ACHN (cell line): ENCODE measurements at places on chromosomes 2 and 18.

- peak; percentile 90 for DNase-seq
Observed at GRCh38 chr2:204691911-204692510, 146.7 kb downstream of the PARD3B start.

DNA sequence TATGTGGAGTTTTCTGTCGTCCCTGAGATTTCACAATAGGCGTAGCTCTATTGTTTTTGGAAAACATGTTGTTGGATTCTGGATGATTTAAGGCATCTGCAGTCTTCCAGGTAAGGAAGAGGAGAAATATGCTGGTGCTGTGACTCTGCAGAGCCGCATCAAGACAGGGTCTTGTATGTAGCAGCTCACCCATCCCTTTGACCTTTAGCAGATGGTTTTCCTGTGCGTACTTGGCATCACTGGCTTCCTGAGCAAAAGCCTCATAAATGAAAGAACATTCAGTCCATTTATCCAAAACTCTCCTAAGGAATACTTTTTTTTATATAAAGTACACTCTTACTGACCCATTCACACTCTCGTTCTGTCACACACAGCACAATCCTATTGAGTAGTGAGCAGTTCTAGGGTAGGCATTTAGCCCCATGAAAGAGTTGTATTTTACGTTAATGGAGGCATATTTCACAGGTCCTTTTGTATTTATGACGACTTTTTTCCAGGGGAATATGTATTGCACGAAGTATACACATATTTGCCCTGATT lies 443.9 kb downstream of the STK39 start:
- DNase-seq = no peak

DNA sequence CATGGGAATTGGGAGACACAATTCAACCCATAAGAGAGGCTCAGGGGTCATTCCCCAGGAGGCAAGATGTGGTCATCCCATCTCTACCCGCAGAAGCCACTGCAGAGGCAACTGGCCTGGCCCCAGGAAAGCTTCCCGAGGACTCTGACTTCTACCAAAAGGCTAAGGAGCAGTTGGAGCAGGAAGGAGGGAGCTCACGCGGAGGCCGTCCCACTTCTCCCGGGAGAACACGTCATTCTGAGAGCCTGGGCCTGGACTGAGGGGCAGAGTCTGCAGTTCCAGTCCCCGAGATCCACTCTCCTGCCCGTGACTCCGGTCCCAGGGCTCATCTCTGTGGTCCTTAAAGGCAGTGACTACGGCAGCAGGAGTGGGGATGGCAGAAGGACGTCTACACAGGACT lies 69.0 kb upstream of the TAF1B start:
- no peak for DNase-seq

DNA sequence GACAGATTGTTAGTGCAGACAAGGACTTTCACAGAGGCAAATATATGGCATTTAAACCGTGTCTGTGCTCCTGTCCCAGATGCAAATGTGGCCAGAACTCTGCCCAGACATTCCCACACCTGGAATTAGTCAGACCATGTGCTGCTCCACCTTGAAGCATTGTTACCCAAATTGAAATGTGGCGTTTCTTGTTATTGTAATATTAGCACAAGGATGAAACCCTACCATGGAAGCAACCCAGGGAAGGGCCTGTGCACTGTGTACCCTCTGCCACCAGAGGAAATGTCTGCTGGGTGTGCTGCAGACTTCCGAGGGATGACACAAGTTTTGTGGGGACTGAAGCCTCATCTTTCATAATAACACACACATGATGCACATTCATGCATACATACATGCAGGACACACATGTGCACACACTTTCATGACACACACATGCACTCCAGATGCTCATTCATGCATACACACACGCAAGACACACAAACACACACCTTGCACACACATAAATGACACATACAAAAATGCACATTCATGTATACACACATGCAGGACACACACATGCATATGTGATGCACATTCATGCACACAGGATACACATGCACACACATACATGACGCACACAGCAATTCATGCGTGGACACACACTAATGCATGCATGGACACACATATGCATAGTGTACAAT lies 133.2 kb upstream of the SNTG2 start:
- DNase-seq = no peak

GRCh38 chr2:151302404-151302803 lies 12.9 kb upstream of the NMI start:
- peak; percentile 20 for DNase-seq

- no peak for DNase-seq
Observed at GRCh38 chr2:152890736-152891135, 172.3 kb downstream of the ARL6IP6 start.

GRCh38 chr2:231455222-231455621 lies 9.1 kb downstream of the NCL start:
- DNase-seq = no peak

DNA sequence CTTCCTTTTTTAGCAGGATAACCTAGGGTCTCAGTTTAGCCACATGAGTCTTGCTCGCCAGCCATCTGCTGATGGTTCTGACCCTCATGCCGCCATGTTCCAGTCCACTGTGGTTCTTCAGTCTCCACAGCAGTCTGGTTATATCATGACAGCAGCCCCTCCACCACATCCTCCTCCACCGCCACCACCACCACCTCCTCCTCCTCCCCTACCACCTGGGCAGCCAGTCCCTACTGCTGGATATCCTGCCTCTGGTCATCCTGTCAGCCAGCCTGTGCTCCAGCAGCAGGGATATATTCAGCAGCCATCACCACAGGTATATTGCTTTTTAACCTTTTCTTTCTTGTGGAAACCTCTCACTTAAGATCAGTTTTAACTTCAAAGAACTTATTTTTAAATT lies 89.9 kb upstream of the UBXN4 start:
- no peak for DNase-seq

GRCh38 chr2:144372410-144373080 lies 147.4 kb downstream of the ZEB2 start:
- no peak for DNase-seq

- no peak for DNase-seq
Observed at GRCh38 chr2:120538691-120539423, 192.9 kb downstream of the INHBB start.

GRCh38 chr2:33214436-33214835 lies 262.0 kb upstream of the RASGRP3 start:
- DNase-seq = no peak

DNA sequence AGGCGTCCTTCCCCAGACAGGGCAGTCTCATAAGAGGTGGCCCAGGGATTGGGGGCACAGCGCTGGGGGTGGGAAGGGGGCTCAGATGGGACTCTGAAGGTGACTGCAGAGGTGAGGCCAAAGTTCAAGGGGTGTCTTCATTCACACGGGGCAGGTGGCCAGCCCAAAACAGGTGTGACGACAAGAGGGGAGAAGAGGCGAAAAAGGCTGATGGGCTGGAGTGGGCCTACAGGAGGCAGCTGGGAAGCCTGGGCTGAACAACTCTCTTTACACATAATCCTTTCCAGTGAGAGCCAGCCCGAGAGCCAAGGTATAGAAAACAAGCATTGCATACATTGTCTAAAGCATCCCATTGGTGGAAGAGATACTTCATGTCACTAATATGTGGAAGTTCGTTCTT lies 130.9 kb upstream of the ASB18 start:
- DNase-seq = no peak

DNA sequence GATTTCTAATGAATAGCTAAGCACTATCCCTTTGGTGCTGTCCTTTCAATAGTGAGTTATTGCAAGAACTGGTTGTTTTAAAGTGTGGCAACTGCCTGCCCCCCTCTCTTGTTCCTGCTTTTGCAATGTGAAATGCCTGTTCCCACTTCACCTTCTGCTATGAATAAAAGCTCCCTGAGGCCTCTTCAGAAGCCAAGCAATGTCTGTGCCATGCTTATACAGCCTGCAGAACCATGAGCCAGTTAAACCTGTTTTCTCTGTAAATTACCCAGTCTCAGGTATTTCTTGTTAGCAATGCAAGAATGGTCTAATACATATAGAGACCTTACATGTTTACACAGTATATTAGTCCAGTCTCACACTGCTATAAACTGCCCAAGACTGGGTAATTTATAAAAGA lies 15.0 kb upstream of the METTL21A start:
- no peak for DNase-seq

- DNase-seq = no peak
Observed at GRCh38 chr2:222656526-222657446, 894 bp upstream of the FARSB start.

DNA sequence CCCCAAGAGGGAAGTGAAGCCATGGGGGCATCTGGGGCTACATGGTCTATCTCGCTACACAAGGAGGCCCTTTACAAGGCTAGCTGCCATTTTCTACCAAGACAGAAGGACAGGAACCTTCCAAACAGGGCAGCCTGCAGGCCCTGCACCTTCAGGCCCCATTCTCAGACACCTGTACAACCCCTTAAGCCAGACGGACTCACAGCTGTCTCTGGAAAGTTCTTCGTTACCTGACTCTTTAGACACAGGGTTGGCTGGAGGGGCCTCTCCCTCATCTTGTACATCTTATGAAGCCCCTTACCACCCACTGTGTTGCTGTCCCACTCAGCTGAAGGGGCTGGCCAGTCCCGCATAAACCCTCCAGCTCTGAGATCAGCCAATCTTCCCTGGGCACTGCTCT lies 17.2 kb downstream of the TMEM127 start:
- no peak for DNase-seq

DNA sequence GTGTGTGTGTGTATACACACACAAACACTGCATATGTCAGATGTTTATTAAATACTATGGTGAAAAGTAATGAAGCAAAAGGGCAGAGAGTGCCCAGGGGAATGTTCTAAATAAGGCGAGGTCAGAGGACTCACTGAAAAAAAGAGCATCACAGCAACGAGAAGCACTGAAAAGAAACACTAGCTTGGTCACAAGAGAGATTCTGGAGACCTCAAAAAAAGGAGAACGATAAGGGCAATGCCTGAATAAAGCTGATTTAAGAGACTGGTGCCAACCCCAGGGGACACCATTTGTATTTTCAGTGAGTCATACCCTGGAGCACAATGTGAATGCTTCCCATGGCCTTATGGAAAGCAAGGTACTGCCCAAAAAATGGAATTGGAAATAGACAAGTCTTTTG lies 14.5 kb downstream of the SLC40A1 start:
- no peak for DNase-seq

DNA sequence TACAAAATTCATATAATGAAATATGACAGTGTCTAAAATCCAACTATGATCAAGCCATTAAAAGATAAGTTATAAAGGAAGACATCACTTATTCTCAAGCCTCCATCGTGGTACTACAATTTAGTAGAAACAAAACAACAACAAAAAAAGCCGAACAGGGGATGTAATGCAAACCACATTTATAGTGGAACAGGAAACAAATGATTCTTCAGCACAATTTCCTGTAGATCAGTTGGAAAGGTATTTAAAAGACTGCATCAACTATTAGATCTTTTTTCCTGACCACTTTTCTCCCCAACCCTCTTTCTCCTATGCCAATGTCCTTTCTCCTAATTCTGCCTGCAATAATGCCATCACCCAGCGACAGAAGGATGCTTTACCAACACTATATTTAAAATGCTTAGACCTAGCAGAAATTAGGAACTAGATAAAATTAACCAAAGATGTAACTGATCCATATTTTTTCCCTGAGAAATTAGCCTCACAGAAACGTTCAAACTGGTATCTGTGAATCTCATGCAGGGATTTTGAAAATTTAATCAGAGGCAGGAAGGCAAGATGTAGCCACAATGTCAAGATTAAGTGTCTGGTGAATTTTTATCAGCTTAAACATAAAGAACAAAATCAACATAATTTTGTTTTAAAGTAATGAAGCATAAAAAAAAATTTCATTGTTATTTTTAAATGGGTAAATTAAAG lies 271.4 kb downstream of the TCF4 start:
- DNase-seq = no peak

DNA sequence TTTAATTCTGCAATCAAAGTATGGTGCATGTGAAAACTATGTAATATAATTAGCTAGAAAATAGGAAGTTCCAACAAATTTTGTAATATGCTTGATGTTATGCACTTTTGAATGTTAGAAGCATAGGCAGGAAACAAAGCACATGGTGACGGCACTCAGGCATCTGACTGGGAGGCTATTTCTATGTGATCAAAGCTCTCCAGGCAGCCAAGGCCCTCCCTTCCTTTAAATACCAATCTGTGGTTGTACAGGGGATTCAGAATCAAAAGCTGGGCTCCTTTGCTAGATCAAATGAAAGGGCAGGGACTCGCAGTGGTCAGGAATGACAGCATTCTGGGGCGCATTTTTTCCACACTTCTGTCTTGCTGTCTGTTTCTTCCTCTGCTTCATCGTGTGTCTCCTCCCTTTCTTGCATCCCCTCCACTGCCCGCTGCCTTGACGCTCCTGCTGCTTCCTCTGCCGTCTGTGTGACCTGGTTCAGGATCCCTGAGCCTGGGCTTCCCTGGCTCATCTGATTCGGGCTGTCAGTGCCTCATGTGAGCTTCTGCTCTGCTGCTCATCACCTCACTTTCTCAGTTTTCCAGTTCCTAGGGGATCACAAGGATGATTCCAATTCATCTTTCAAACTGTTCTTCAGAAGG lies 30.9 kb downstream of the TMEM182 start:
- DNase-seq = no peak

- no peak for DNase-seq
Observed at GRCh38 chr2:54429811-54430551, 26.1 kb upstream of the SPTBN1 start.

DNA sequence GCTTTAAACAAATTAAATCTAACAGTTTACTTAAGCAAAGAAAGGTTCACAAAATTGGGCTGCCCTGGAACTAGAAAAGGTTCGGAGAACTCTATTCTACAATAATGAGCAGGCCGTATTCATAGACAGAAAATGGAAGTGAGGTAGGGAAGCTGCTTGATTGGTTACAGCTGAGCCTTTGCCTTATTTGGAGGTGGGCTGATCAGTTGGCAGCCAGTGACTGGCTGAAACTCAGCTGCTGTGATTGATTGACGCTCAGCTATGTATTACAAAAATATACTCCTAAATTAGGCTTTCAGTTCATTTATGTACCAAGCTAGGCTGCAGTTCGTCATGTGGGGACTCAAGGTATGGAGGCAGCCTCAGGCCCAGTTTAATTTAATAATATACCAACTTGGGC lies 42.3 kb upstream of the TTR start:
- DNase-seq = no peak
